ENCODE measurements at places on chromosomes 7 and 10.

DNA sequence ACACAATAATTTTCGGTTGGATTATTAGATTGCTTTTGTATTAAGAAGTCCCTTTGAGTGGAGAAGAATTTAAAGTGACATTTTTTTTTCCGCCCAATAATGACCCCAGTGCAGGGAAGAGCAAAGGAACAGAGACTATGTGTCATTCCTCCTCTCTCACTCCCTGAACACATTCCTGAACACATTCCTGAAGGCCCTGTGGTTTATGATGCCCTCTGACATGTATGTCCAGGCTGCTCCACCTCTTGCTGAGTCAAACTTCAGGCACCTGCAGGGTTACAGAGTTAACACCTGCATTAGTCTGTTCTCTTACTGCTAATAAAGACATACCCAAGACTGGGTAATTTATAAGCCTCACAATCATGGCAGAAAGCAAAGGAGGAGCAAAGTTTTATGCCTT is 704.0 kb upstream of the LRRN3 start:
- DNase-seq, result no peak

GRCh38 chr7:148911626-148912025 is 27.5 kb upstream of the EZH2 start:
- no peak for DNase-seq

DNA sequence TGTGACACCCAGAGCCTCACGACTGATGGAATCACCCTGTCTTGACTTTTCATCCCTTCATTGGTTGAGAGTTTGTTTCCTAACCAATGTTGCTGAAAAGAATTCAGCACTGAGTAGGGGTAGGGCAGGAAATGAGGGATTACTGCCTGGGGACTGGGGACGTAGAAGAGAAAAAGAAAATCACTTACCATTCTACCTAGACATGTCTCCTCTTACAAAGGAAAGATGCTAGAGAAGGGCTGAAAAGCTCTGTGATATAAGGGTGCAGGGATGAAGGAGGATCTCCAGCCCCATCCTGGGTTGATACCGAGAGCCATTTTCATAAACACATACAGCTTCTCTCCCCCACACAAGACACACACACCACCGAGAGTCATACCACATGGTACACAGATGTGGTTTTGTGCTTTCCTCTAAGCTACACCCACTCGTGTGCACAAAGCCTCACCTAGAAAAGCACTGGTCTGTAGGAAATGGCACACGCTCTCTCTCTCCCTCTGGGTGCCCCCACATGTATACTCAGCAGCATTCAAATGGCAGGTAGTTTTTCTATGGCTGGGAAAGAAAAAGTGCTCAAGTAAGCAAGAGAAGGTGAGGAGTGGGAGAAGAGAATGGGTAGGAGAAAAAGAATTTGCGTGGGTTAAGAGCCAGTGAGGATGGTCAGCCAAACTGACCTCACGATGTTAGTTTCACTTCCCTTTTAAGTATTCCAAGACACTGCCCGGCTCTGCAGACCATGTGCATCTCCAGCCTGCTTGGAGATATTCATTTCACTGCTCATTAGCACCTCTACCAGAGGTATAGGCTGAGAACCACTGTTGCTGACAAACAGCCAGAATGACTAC is 85.8 kb downstream of the CALD1 start:
- DNase-seq, result no peak

DNA sequence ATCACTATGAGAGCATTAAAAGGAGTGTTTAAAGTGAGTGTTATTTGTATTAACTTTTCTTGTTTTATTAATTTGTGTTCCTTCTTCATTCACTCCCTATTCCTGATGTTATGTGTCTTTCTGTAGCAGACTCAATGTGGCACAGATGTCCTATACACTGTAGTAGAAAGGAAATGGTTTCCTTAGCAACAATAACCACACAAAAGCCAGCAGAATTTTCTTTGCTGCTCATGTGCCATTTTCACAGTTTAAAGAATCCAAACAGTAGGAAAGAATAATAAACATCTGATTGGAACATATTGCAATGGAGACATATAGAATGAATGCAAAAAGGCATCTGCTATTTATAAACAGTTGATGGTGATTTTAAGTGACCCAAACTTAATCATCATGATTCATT is 763.6 kb downstream of the PHTF2 start:
- DNase-seq, result no peak

DNA sequence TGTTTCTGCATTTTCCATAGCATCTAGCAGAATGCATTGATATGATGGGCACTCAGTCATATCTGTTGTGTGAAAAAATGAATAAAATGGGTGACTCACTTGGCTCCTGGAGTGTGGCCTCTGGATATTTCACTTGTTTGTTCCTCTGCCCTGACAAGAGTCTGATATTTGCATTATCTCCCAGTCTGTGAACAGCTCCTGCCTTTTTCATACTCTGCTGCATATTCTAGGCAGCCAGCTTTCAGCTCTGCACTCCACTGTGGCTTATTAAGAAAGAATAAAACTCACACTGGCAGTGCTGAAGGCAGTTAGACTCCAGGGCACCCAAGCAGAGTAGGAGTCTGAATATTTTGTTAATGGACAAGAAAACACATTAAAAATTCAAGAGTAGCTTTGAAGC is 623.9 kb downstream of the SORCS1 start:
- DNase-seq, result no peak

DNA sequence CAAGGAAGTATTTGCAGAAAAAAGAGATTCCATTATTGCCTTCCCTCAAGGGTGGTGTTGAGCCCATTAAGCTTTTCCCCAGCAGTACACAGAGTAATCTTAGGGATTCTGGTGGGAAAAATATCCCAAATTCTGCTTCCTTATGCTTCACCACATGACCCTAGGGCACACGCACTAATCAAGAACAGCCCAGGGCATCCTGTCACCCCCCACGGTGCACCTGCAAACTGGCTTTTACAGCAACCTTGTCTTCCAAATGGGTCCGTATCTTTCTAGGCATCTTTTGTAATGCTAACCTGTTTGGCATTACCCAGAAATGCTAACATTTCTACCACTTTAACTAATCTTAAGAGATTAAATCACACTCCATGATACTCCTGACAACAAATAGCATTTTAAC is 926 bp upstream of the C7orf33 start:
- no peak for DNase-seq

DNA sequence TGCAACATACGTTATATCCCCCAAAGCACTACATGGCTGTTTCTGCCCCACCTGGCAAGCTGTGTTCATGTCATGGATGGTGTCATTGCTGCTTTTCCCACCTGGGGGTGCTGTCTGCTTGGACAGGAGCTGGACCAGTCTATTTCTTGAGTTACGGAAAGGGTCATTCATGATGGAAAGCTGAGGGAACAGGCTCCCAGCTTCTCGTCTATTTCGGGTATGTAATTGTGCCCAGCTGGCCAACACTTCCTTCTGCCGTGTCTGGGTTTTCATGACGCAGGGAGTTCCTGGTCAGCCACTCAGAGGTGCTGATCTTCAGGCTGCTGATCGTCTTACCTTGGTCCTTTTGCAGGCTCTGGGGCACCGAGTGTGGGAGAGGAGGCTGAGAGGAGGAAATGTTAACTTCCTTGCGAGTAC is 8.6 kb downstream of the BTBD16 start:
- DNase-seq, result no peak

DNA sequence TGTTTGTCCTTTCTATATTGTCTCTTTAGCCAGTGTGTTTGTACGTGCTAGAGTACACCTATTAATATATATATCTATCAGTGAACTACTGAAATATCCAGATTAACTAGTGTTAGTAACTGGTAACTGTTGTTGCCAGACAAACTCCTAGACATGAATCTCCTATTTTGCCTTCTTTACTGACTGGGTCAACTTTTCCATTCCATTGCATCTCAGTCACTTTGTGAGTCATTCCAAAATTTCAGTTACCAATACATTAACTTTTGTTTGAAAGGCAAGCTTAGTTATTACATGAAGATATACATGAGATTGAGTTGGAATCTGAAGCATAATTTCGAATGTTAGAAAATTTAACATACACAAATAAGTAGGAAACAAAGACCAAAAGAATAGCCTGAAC is 51.4 kb downstream of the BTAF1 start:
- DNase-seq, result no peak

GRCh38 chr7:43179393-43179792 is 66.9 kb downstream of the HECW1 start:
- DNase-seq, result no peak

DNA sequence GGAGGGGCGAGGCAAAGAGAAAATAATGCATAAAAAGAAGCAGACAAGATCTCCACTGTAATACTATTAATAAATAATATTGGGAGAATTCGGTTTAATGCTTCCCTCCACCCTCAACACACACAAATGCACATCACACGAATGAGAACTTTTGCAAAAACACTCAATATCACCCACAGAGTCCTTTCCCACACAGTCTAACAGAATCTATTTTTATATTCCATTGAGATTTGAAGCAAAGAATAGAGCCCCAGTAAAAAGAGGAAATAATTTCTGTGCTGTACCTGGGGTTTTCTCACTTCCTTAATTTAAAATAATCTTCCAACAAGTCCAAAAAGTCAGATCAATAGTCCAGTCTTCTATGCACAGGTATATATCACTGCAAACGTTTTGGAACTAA is 17.0 kb downstream of the PIK3AP1 start:
- DNase-seq, result no peak

GRCh38 chr7:35630024-35630972 is 64.6 kb downstream of the HERPUD2 start:
- no peak for DNase-seq

GRCh38 chr7:67661-68395 is 124.5 kb upstream of the FAM20C start:
- no peak for DNase-seq

DNA sequence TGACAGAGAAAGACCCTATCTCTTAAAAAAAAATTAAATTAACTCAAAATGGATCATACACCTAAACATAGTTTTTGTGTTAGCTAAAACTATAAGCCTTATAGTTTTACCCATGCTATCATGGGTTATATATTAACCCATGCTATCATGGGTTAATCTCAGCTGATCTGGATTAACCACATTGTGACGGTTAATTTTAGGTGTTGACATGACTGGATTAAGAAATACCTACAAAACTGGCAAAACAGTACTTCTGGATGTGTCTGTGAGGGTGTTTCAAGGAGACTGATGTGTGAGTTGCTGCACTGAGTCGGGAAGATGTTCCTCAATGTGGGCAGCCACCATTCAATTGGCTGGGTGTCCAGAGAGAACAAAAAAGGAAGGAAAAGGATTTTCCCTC is 44.3 kb upstream of the FXYD4 start:
- DNase-seq, result no peak

- DNase-seq, result no peak
Observed at GRCh38 chr7:146619641-146620040, 503.0 kb downstream of the CNTNAP2 start.

- DNase-seq, result no peak
Observed at GRCh38 chr7:90269163-90269562, 24.2 kb downstream of the CFAP69 start.

DNA sequence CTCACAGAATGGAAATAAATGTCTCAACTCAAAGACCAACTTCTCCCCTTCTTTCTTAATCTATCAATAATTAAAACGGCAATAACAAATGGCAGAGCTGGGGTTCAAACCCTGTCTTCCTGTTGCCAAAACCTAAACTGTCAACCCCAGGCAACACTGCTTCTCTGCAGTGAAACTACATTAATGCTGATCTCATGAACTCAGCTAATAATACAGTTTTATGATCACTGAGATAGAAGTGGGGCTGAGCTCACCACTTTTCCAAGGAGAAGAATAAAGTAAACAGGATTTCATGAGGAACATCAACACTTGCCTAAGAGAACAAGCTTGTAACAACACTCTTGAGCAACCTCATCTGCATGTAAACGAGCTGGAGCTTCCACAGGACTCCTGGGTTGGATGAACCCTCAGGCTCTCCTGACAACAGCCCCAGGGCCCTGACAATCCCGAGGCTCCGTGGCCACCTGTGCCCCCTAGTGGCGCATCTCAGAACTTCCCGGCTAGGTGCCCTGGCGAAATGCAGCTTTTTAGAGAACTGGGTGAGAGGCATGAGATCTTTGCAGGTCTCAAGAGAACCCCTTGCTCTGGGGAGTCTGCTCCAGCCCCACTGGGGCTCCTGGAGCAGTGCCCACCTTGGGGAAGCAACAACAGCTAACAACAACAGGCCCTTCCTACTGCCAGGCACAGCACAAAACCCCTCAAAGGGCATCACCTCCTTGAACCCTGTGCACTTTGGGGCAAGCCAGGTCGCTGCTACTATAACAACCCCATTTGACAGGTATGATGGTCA is 169.3 kb downstream of the SH3PXD2A start:
- no peak for DNase-seq

- no peak for DNase-seq
Observed at GRCh38 chr10:79491143-79491835, 21.0 kb upstream of the EIF5AL1 start.

DNA sequence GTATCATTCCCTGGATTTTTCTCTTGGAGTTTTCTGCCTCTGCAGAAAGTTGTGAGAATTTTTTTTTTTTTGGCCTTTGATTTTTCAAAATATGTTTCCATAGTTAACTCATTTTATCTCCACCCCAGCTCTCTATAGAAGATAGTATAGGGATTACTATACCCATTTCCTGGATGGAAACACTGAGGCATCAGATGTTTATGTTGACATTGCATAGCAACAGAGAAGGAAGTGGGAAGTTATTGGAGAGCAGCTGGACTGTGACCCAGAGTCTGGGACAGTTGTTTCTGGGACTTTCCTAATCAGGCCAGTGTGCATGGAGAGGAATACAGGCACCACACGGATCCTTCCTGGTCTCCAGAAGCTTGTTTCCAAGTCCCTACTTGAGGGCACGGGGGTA is 158.0 kb downstream of the CDH23 start:
- DNase-seq, result no peak

DNA sequence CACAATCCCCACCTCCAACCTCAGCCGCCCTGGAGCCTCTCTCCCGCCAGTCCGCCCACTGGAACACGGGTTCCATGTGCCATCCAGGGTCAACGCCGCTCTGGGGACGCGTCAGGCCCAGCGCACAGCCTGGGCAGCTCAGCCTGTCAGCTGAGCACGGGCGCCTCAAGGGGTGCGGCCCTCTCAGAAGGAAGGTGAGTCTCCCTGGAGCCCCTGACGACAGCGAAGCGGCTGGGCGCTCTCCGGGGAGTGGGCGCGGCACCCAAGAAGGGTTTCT is 1.2 kb upstream of the SLC18A3 start:
- no peak for DNase-seq

GRCh38 chr7:133950855-133951254 is 176.3 kb upstream of the LRGUK start:
- DNase-seq, result no peak

- no peak for DNase-seq
Observed at GRCh38 chr7:44133295-44133694, 7.8 kb downstream of the MYL7 start.

Measured in GM12864 (cell line).